ENCODE measurements at places on chromosomes 13 and 19. TPM values are rescaled to one million over a fixed set of nuclear protein-coding genes. Genes with fewer than 3 reads are reported as not detected.

- no peak for DNase-seq
Observed at GRCh38 chr13:60662595-60662994, 265.6 kb downstream of the TDRD3 start.

DNA sequence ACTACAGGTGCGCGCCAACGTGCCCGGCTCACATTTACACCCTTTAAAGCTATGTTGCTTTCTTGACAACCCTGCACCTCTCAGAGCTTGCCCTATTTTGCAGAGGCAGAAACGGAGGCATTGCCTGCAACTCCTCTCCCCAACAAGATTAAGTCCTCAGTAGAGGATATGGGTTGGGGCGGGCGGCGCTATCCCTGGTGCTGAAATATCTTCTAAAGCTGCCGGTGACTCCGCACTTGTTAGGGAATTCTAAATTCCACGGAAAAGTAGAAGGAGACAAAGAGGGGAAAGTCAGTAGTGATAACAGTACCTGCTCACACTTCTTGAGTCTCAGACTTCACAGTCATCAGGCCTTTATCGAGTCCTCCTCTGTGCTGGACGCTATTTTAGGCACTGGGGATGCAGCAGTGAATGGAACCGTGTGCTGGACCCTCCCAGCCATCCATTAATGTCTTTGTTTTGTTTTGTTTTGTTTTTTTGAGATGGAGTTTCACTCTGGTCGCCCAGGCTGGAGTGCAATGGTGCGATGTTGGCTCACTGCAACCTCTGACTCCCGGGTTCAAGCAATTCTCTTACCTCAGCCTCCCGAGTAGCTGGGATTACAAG lies 18.0 kb downstream of the SLC5A5 start:
- DNase-seq: peak; percentile 37

GRCh38 chr13:66576381-66576780 lies 653.8 kb downstream of the PCDH9 start:
- DNase-seq: no peak

The DIRAS1 gene
- 14.0 TPM for polyA plus RNA-seq

DNA sequence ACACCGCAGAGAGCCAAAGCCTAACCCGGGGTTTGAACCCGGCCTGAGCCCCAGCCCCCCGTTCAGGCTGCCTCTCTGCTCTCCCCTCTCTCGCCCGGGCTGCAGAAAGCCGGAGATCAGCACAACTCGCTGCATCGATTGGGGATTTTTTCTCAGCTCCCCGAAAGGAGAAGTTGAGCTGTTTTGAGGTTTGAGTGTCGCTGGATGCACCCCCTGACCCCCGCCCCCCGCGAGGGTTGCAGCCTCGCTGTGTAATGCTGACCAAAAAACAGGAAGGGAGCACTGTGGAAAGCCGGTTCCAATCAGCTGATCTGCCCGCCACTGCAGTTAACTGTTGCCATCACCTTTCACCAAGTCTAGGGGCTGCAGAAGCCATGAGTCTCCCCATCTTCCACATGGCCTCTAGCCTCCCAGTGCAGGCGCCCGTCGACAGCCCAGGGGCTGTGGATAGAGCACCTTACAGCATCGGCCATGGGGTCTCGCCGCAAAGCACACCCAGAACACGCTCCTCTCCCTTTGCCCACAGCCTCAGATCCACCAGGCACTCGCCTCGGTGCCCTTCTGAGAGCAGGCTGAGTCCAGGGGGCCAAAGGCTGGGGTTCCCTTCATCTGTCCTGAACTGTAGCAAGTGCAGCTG lies 34.5 kb downstream of the MYO9B start:
- no peak for DNase-seq

GRCh38 chr19:35222373-35223015 lies 6.0 kb downstream of the FAM187B start:
- no peak for DNase-seq

The PCDH17 gene
- polyA plus RNA-seq: not detected

The ZSCAN4 gene
- polyA plus RNA-seq: not detected

DNA sequence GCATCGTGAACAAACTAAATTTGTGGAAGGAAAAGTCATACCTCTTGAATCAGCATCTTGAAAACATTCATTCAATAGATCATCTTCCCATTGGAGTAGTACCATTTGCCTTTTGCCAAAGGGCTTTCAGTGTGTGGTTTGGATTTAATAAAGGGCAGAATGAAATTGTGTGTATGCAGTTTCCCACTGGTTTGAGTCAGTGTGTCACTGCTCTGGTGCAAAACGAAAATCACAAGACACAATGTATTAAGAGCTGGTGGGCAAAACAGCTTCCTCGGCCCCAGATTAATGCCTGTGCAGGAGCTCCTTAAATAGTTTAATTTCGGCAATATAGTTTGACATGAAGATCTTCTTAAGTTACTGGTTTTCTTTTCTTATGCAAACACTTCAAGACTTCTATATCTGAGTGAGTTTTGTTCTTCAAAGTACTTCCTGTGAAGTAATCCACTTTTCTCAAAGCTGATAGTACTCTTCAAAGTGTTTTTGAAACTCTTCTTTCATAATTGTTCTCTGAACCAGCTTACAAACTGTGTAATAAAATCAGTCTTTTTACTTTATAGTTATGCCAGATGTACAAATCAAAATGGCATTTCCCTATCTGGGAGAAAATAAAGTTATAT lies 32.1 kb downstream of the RASL11A start:
- DNase-seq: no peak

The AMER2 gene
- polyA plus RNA-seq: not detected

- DNase-seq: peak; percentile 89
Observed at GRCh38 chr19:4575267-4576015, 16.0 kb upstream of the SEMA6B start.

DNA sequence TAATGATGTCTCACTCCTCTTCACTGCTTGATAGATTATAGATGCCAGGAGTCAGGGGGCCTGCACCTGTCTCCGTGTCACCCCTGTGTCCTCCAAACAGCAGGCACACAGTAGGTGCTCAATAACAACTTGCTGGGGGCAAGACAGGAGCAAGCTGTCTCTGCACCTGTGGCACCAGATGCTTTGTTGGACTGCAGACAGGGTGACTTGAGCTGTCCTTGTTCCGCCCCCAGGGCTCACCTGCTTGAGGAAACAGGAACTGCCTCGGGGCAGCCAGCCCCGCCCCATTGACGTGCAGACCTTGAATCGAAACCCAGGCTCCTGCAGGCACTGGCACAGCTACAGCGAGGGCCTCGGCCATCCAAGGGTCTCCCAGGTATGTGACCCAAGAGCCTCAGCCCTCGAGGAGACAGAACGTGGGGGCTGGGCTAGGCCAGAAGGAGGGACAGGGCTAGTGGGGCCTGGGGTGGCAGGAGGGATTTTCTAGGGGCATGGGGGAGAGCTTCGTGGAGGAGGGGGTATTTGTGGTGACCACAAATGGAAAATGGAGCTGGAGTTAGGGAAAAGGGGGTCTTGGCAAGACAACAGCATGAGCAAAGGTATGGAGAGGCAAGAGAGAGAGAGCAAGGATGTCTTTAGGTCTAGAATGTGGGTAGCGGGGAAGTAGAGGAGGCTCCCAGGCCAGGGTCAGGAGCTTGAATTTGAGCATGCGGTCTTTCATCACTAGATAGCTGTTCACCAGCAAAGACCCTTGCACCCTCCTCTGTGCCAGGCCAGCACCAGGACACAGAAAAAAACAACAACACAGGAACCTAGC lies at the start of gene HSH2D:
HSH2D (plus strand) TSS at position 287 of the 817 bp plus-strand sequence. CDS start 5,066 bp downstream, outside the sequence.
- DNase-seq: no peak

The ZNF441 gene
- polyA plus RNA-seq: 2.4 TPM

The C19orf85 gene
- polyA plus RNA-seq: not detected

- no peak for DNase-seq
Observed at GRCh38 chr13:89791971-89792630, 1555.4 kb upstream of the MIR17HG start.

DNA sequence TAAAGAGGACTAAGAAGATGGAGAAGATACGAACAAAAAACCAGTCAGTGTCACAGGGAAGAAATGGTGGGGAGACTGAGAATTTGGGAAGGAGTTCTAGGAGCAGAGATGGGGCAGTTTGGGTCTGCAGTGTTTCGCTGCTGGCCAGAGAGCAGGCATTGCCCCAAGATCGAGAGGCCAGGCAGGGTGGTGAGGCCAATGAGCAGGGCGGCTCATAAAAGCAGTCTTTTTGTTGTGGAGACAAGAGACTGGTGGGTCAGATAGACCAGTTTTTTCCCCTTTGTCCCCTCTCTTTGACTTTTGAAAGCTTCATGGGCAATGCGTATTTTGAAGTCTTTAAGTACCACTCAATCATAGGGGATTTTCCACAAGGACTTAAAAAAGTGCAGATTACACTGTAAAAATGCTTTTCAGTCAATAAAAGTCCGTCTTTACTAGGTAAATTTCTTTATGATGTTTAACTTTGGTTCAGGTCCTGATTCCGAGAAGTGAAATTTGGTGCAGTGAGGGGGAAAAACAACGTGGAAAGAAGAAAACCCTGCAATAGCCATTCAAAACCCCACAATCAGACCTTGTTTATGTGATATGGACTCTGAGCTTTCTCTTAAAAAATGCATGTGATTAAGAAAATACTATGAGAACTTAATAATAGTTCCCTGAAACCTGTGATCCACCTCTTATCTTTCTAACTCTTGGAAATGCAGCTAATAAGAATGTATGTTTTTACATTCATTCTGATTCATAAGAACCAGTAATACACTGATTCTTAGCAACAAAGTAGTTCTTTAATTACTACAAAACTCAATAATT lies 338.9 kb downstream of the KLF5 start:
- no peak for DNase-seq

DNA sequence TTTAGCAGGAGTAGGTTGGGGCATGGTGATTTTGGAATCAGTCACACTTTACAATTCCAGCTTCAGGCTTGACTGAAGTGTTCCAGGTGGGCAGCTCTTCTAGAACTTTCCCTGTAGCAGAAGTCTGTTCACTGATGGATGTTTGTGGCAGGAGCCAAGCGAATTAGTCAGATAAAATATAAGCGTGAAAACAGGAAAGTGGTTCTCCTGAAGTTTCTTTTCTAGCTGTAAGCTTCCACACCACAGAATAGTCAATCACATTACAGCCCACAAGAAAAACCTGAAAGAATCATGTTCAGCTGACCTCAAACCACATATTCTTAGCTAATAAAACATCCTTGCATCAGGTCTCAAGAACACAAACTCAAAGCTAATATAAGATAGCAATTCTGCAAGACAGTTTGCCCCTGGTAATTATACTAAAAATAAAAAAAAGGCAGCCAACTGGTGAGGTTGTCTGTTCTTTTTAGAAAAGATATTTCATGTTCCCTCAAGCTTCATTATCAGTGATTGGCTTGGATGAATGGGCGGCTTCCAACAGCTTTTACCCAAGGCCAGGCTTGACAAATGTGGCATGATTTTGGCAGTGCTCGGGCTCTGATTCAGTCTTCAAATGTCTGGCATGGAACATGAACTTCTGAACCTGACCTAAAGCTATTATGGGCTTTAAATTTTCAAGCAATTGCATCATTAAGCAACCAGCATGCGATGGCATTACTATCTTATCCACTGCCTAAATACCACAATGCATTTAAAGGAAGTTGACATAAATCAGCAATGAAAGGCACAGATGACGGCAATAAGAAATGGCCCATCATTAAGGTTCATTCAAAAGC lies 136.8 kb downstream of the DCLK1 start:
- DNase-seq: peak; percentile 4

DNA sequence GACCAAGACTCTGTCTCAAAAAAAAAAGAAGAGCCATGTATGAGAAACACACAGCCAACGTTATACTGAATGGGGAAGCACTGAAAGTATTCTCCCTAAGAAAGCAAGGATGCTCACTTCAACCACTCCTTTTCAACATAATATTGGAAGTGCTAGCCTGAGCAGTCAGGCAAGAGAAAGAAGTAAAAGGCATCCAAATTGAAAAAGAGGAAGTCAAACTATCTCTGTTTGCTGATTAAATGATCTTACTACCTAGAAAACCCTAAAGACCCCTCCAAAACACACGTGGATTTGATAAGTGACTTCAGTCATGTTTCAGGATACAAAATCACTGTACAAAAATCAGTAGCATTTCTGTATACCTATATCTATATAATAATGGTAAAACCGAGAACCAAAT lies 16.2 kb downstream of the WBP4 start:
- no peak for DNase-seq

- DNase-seq: no peak
Observed at GRCh38 chr13:101730420-101731000, 278.0 kb downstream of the ITGBL1 start.

DNA sequence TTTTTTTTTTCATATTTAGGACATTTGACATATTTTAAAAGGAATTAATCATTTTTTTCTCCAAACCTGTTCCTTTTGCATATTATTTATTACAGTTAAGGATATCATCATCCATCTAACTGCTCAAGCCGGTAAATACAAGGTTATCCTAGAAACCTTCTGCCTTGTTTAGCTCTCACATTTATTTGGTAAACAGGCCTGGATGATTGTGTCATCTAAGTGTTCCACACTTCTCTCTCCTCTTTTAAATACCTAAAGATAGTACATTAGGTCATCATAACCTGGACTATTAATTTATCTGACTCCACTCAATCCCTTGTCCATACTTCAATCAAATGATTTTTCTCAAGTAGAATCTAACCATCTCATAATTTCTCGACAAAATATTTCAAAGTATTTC lies 511.7 kb upstream of the KLHL1 start:
- no peak for DNase-seq

DNA sequence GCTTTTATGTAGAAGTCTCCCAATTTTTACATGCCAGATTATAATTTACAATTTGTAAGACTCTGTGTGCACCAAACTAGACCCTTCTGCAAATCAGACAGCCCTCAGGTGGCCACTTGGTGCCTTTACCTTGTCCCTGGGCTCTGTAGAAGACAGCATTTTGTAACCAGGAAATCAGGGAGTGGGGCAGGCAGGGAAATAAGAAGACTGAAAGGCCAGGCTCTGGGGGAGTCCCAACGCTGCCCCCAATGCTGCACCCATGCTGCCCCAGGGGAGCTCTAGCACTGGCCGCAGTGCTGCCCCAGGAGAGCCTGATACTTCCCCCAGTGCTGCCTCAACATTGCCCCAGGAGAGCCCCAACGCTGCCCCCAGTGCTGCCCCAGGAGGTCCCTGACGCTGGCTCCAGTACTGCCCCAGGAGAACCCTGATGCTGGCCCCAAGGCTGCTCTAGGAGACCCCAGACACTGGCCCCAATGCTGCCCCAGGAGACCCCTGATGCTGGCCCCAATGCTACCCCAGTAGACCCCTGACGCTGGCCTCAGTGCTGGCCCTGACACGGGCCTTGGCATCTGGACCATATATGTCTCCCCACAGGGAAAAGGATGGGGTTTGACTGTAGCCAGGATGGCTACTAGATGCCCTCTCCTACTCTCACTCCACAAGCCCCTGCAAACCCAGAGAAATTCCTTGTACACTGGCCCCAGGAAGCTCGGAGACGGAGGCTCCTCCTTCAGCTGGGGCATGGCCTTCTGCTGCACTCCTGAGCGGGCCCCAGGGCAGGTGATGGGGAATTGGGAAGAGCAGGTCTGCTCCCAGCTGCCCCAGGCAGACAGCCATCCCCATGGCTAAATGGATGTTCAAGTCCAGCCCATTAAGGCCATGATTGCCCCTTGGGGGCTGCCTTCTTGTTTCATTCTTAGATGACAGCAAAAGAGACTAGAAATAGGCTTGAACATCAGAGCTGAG lies 23.6 kb downstream of the VSTM2B start:
- DNase-seq: no peak

- no peak for DNase-seq
Observed at GRCh38 chr19:17248011-17248776, 2.5 kb upstream of the NR2F6 start.
